8988T (cell line): ENCODE measurements at places on chromosomes 2 and 18.

DNA sequence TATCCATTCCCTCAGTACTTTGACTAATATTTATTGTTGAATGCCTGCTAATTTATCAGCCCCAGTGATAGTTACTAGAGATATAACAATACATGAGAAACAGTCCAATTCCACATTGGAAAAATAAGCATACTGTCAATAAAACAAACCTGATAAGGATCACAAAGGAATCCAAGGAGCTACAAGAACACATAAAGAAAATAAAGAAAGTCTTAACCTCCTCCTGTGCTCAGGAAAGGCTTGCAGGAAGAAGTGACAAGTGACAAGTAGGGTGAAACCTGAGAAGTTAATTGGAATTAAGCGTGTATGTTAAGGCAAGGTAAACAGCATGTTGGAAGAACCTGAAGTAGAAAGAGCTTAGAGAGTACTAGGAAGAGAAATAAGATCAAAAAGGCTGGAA, 20.3 kb upstream of the ASNSD1 start:
- DNase-seq, result no peak

- DNase-seq, result no peak
These were observed 81.2 kb upstream of the REV1 start for GRCh38 chr2:99571021-99571420.

DNA sequence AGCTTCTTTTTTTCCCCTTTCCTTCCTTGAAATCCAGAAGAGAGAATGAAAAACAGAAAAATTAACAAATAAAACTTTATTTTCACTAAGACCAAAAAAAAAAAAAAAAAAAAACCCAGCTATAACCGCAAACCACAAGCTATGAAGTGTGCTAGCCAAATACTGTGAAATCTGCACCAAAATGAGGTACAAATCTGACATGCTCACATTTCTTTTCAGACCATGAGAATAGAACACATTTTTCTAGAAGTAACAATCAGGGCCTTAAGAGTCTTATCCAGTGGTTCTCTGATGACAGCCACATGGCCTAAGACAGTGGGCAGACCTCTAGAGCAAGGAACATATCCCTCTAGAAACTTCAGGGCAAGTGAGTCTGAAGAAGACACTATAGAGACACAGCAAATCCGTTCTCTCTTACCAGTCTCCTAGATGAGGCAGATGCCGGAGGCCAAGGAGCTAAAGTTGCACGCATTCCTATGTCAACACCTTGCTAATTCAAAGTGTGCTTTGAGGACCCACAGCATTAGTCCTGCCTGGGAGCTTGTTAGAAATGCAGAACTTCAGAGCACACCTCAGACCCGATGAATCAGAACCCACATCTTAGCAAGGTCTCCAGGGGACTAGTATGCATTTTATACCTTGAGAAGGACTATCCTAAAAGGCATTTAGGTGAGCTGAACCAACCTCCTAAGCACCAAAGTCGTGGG, 317.1 kb downstream of the MYCN start:
- DNase-seq, result no peak

- DNase-seq, result no peak
These were observed 70.3 kb downstream of the TGOLN2 start for GRCh38 chr2:85257359-85257969.
